Stimulated activated CD8-positive, alpha-beta memory T cell treated with anti-CD3 and anti-CD28 coated beads, Interleukin-12 subunit alpha, Interleukin-12 subunit beta, amount 100 ng/mL, for 1 hour (primary cell): ENCODE measurements at places on chromosomes 11 and 22.
A peak's percentile ranks its signal among the peaks of the same experiment; 100 is the strongest.

- DNase-seq: peak; percentile 73
These were observed at the start of gene PHF21A for GRCh38 chr11:46121301-46121723. PHF21A (minus strand) TSS chr11:46121454; CDS start chr11:46084219, 37,235 bp downstream.

GRCh38 chr11:77035580-77035979 is 1.4 kb downstream of the B3GNT6 start:
- no peak for DNase-seq

DNA sequence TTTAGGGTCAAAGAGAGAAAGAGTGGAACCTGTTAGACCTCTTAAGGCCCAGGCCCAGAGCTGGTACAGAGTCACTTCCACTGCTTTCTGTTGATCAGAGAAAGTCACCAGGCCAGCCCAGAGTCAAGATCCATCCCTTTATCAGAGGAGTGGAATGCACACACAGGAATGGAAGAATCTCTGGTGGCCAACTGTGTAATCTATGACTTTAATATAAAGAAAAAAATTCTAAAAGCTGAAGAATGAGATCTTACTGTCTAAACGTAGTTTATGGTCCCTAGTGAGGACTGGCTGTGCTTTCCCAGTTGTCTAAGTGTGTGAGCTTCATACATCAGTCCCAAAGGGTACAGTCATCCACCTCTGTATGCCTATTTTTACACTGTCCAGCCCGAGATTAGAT is 51.0 kb downstream of the PPFIBP2 start:
- no peak for DNase-seq

DNA sequence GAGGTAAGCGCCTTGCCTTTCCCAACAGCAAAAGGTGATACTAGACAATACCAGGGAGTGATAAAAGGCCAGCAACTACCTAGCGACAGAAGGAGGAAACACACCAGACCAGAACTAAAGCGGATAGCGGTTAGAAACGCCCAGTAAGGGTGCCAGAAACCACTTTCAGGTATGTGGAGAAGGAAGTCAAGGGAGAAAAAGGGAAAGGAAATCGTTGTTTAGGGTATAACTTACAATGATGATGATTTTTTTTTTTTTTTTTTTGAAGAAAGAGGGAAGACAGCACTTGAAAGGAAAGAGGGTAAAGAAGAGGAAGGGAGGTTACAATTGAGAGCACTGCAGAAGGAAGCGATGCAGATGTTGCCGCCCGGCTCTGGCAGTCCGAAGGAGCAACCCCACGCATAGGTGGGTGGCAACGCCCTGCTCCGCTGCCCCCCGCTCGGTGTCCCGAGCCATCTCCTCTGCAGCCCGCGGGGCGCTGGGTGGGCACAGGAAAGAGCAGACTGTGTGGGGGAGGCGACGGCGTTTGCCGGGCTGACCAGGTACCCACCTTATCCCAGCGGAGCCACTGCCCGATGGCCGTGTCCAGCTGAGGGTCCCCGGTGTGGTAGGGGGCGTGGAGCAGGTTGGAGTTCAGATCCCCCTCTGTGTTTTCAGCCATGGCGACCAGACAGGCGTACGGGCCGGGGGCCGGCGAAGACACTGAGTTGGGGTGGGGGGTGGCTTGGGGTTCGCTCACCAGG is 561 bp downstream of the PGM2L1 start:
- DNase-seq: peak; percentile 15

DNA sequence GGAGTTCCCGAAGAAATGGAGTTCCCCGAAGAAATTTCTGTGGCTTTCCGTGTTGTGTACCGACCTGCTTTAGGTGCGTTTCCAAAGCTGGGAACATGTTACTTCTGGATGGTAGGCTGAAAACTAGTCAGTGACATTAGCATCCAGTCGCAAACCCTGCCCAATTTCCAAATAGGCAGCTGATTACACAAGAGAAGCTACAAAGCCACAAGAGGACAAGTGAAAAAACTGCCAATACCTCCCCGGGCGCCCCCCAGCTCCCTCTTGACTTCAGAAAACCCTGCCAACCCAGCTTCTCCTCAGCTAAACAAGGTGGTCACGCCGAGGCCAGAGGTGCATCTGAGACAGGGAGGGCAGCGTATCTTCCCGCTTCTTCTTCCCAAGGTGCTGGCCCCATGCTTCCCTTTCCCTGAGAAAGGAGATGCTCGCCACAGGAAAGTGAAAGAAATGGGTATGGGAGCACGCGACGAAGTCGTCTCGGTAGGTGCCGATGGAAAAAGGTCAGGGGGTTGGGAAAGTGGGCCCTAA is 551 bp downstream of the AGBL2 start:
- no peak for DNase-seq

- peak; percentile 24 for DNase-seq
These were observed 22.3 kb downstream of the KCNQ1 start for GRCh38 chr11:2466869-2467694.

GRCh38 chr22:43526117-43526655 is 114.4 kb downstream of the MPPED1 start:
- no peak for DNase-seq

GRCh38 chr22:21943571-21944448 is 8.8 kb downstream of the PPM1F start:
- DNase-seq: no peak

- no peak for DNase-seq
These were observed 946.2 kb downstream of the BRD1 start for GRCh38 chr22:48881326-48881980.

GRCh38 chr11:35250192-35250591 is 111.2 kb downstream of the CD44 start:
- no peak for DNase-seq

- no peak for DNase-seq
These were observed 16.8 kb downstream of the DGCR8 start for GRCh38 chr22:20096574-20097420.

GRCh38 chr22:17233348-17234043 is 14.3 kb upstream of the ADA2 start:
- no peak for DNase-seq

DNA sequence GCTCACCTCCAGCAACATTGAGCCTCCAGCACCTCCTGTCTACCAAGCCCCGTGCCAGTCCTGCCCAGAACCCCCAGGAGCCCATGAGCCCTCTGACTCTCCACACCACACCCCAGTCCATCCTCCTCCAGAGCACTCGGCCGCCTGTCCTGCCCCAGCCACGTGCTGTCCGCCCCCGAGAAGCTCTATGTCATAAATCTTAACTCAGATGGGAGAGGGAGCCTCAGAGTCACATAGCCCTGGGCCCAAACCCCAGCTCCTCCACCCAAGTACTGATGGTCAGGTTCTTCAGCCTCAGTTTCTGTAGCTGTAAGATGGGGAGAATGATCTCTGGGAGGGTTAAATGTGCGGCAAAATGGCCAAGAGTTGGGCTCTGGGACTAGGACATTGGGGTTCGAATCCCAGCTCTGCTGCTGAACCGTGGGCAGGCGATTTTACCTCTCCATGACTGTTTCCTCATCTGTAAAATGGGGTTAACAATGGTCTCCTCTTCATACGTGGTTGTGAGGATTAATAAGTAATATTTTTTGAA is 27.8 kb downstream of the CYTH4 start:
- DNase-seq: no peak

DNA sequence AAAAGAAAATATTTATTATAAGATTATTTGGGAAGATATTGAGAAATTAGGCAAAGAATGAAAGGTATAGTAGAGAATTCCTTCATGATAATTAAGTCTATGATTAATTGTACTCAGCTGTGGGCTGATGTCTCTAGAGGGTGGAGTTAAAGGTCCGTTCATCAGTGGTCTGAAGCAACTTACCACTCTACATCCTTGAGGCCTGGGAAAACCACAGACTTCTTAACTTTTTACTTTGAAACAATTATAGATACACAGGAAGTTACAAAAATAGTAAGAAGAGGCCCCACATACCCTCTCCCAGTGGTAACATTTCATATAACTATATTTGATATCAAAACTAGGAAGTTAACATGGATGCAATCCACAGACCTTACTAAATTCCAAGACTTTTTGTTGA is 167.0 kb upstream of the NECTIN1 start:
- no peak for DNase-seq

- no peak for DNase-seq
These were observed 26.7 kb upstream of the P2RY6 start for GRCh38 chr11:73245461-73245860.

- no peak for DNase-seq
These were observed 16.6 kb downstream of the ASCC2 start for GRCh38 chr22:29821291-29822016.

DNA sequence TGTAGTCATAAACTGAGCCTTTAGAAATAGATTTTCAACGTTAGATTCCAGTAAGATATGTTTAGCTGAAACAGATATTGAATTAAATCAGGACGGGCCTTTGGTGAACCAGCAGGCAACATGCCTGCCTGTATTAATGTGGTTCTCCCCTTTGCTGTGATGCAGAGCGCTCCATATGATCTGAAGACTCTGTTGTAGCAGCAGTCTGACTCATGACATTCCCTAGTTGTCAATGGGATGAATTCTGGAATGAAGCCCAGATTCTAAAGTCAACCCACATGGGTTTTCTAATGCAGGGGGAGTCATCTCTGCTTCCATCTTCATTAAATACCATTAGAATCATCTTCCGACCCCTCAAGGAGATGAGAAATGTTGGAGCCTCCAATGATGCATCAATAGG is 864.5 kb downstream of the NTM start:
- no peak for DNase-seq

- no peak for DNase-seq
These were observed 29.1 kb downstream of the IRAG1 start for GRCh38 chr11:10664496-10664895.

DNA sequence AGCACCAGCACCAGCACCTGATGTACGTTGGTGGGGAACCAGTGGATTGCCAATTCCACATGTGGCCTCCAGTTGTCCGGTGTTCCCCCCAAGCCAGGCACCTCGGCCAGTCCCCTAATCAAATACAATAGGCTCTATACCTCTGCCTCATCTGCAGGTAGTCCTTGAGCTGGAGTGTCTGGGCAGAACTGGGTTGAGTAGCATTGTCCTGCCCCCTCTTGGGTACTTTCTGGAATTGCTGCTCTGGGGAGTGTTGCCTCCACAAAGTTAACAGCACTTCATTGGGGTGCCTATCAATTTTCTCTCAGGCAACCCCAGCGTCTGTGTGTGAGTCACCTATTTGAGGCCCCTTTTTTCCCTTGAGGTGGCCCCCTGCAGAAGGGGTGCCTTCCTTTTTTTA is 413.0 kb upstream of the LARGE1 start:
- DNase-seq: no peak

DNA sequence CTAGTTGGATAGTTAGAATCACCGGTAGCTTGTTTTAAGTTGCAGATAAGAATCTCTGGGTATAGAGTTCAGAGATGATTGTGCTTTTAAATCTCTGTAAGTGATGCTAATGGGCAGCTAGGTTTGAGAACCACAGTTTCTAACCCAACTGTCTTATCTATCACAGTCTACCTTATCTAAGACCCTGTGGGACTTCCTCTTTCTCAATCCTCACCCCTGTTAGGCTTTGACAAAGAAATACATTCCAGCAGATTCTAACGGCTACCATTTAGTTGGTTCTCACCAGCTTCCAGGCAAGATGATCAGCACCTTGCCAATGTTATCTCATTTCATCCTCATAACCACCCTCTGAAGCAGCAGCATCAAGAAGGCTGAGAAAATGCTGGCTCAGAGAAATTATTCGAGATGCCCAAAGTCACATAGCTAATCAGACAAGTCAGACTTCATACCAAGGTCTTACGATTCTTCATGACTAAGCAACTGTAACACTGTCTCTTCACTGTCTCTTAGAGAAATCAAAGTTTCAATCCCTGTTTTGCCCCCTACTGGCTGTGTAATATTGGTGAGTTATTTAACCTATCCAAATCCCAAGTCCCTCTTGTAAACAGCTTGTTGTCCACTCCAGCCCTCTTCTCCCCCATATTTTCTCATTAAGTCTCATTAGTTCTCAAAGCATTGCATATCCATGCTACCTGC is 192.4 kb upstream of the API5 start:
- no peak for DNase-seq

GRCh38 chr11:66479394-66480116 is 679 bp upstream of the DPP3 start:
- no peak for DNase-seq

DNA sequence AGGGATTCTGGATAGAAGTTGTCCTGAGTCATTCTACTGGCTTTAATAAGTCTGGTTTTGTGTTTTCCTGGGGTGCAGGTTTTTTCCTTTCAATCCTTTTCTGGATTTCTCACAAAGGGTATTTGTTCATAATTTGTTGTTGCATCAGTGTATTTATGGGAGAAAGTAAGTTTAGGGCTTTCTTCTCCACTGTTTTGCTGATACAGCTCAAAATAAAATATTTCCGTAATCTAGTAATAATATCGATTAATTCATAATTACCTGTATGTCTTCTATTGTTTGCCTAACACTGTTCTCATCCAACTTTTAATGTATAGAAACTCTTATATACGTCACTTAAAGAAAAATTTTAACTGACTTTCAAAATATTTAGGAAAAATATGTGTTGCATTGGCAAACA is 728.2 kb downstream of the LUZP2 start:
- DNase-seq: no peak

- DNase-seq: no peak
These were observed 121.9 kb downstream of the FBXO7 start for GRCh38 chr22:32596471-32596870.

DNA sequence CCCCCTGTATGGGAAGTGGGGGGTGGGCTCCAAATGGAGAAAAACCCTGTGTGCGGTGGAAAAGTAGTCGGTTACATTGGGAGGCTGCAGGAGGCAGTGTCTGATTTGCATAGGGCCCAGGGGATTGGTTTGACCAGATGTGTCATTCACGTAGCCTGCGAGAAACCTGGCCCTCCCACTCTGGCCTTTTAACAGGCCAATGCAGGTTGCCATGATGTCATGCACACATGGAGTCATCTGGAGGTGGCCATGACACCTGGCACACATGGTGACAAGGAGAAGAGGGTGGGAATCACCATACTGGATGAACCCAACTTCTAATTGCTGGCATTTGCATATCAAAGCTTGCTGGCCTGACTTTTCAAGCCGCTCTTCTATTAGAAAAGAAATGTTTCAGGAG is 50.6 kb downstream of the FAM181B start:
- DNase-seq: no peak

- DNase-seq: no peak
These were observed 40.7 kb upstream of the TIMP3 start for GRCh38 chr22:32760815-32761214.

GRCh38 chr11:77842441-77843121 is 21.6 kb downstream of the AAMDC start:
- no peak for DNase-seq

DNA sequence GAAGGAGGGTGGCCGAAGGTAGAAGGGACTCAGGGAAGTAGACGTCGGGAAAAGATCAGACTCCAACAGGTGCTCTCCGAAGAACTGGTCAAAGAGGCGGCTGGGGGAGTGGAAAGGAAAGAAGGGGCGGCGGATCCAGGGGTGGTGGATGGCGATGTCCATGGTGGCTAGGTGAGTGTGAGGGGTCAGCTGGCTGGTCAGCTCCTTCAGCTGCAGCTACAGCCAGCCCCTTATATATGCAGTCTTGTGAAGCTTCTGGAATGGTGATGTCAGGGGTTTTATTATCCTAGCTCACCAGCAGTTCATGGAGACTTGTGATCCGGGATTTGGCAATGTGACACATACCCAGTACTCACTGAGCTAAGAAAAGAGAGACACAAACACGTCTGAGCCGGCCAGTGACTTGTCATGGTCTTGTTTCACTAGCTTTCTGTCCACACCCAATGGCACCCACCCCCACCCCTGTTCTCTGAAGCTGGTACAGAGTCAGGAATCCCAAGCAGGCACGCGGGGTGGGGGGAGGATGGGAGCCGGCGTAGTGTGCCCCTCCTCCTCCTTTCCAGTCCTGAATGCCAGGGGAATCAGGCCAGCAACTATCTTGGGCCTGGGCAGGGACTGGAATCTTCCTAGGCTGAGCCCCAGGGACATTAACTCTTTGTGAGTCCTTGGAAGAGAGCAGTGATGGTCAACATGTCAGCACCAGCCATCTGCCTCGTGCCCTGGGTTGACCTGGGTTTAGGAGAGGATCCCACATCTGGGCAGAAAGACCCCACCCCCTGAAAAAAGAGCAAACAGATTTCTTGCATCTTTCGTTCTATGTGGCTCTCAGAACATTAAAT is at the start of gene CRYAB:
CRYAB (minus strand) TSS at position 208 of the 839 bp plus-strand sequence; CDS start at position 162, 46 bp downstream.
- DNase-seq: no peak
